Right atrium auricular region (tissue), 2 donors: ENCODE measurements at places on chromosomes 7 and 10. TPM values are rescaled to one million over a fixed set of nuclear protein-coding genes. Genes with fewer than 3 reads are reported as not detected.

DNA sequence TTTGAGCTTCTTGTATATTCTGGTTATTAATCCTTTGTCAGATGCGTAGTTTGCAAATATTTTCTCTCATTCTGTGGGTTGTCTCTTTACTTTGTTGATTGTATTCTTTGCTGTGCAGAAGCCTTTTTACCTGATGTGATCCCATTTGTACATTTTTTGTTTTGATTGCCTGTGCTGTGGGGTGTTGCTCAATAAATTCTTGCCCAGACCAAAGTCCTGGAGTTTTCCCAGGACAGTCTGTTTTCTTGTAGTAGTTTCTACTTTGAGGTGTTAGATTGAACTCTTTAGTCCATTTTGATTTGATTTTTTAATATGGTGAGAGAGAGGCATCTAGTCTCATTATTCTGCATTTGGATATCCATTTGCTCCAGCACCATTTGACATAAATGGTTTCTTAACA is 588.7 kb upstream of the MBL2 start:
- DNase-seq = no peak

GRCh38 chr7:110050785-110051184 is 1040.1 kb upstream of the LRRN3 start:
- DNase-seq = no peak

GRCh38 chr7:155621418-155621980 is 23.0 kb upstream of the RBM33 start:
- DNase-seq = no peak

GRCh38 chr7:47389171-47389922 is 192.6 kb downstream of the TNS3 start:
- no peak for DNase-seq

GRCh38 chr7:81079746-81080145 is 160.9 kb upstream of the SEMA3C start:
- DNase-seq = no peak

DNA sequence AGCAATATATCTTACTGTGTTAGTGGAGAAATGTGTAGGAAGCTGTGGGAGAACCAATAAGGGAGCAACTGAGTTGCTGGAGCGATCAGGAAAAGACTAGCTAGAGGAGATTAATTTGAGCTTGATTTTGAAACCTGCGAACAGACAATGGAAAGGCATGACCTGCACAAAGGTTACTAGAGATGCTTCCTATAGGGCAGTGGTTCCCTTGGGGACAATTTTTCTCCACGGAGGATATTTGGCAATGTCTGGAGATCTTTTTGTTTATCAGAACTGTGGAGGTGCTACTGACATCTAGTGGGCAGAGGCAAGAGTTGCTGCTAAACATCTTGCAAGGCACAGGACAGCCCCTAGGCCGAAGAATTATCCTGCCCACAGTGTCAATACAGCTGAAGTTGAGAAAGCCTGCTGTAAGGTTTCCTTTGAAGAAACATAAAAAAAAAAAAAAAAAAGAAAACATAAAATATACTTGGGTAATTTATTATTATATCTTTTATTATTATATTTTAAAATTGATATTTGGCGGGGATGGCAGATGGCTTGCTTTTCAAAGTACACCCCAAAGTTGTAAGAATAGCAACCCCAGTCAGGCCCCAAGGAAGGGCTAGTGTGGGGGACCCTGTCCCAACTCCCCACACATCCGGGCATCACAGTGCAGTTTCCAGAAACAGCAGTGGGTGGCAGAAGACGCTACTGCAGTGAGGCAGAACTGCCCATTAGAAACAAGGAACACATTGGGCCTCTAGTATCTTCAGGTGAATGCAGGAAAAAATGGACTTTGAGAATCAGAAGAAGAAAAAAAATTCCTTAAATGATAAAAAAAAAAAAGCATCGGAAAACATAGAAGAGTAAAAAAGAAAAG is 481.6 kb downstream of the SH2D4B start:
- no peak for DNase-seq

GRCh38 chr7:134211817-134212216 is 84.7 kb downstream of the LRGUK start:
- no peak for DNase-seq

GRCh38 chr7:22694597-22695207 is 32.3 kb upstream of the IL6 start:
- DNase-seq = no peak

GRCh38 chr7:30323006-30323355 is 38.6 kb downstream of the ZNRF2 start:
- no peak for DNase-seq

GRCh38 chr10:78600740-78601139 is 468.0 kb upstream of the ZMIZ1 start:
- no peak for DNase-seq

DNA sequence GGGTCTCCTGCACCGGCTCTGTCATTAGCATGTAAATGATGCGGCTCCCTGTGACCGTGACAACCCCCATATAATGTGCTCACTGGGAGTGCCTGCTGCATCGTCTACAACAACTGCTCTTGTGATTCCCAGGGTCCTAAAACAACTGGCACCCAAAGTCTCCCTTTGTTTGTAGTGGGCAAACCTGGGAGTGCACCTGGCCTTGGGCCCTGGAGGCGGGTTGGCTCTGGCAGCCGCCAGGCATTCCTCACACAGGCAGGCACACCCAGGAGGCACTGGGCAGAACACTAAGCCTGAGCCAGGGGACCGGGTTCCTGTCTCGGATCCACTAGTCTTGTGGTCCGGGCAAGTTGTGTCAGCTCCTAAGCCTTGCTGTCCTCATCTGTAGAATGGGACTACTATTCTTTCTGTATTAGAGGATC is 115.5 kb upstream of the GPR26 start:
- no peak for DNase-seq

GRCh38 chr10:117090834-117091233 is 47.2 kb downstream of the VAX1 start:
- DNase-seq = no peak

DNA sequence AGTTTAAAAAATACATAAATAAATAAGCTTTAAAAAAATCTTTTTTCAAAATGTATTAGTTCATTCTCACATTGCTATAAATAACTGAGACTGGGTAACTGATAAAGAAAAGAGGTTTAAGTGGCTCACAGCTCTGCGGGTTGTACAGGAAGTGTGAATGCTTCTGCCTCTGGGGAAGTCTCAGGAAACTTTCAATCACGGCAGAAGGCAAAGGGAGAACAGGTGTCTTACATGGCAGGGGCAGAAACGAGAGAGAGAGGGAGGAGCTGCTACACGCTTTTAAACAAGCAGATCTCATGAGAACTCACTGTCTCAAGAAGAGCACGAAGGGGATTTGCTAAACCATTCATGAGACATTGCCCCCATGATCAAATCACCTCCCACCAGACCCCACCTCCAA is 114.6 kb downstream of the DNAJC1 start:
- no peak for DNase-seq

DNA sequence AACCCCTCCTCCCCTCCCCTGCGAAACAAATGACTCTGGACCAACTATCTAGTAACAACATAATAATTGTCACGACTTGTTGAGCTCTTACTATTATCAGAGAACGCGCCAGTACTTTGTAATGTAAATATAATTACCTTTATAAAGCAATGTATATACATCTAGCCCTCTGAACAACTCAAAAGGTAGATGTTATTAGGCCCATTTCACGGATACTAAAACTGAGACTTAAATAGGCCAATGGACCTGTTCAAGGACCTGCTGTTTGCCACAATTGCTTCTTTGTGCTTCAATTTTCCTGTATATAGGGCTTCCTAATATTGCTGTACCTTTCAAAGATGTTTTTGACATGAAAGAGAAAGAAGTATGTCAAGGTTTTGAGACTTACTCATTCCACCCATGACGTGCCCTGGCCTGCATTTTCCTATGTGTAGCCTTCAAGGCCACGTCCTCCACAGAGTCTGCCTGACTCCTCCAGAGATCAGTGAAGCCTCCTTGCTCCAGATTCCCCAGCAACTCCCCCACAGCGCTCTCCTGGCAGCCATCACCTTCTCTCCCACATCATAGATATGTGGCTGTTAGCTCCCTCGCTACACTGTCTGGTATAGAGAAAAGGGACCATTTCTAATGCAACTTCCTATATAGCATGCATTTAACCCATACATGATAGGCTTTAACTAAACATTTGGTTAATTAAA is 156.6 kb downstream of the SKIDA1 start:
- DNase-seq = no peak

GRCh38 chr10:78556705-78557432 is 511.9 kb upstream of the ZMIZ1 start:
- DNase-seq = no peak

DNA sequence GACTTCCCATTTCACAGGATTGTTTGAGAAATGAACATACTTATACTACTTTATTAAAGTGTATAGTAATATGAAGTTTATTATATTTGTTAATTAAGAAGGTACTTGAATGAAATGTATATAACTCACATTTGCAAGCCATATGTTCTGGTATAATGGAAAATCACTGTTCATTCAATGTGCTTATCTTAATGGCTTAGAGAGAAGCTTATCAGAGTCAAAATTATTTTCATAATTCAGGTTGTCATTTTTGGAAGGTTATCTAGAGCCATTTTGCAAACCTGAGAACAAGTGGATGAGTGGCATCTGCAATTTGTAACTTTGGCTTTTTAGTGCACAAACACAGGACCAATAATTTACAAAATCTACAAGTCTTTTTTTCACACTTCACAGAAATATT is 621.0 kb downstream of the ARL4A start:
- no peak for DNase-seq

- DNase-seq = no peak
These were observed 82.9 kb downstream of the CFTR start for GRCh38 chr7:117562759-117563158.

DNA sequence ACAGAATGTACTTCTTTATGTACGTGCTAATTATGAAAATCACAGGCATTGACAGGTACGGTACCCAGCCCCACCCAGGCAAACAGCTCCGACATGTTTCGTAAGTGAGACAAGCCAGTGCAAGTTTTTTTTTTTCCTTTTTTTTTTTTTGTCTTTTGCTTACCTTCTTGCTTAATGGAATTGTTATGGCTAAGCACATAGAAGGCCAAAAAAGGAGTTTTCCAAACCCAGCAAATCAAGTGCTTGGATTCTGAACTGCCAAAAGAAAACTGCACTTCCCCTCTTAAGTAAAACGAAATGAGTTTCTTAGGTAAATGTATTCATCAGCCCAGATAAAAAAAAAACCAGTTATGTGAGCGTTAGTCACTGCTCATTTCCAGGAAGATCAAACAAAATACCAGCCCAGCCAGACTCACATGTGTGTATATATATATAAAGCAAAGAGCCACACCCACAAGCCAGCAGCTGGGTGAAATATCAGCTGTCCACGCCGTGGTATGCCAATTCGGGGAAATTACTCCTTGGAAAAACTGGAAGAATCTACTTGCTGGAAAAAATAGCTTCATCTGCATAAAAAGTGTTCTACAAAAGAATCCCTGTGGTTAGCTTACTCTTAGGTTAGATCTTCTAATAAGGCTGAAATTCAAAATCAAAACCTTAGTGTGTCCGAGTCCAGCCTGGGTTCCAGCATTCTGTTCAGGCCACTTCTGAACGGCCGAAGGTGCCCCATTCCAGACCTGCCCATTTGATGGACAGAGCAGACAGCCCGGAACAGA is 8.0 kb downstream of the KLF6 start:
- no peak for DNase-seq

- DNase-seq = no peak
These were observed 4.0 kb downstream of the HECW1 start for GRCh38 chr7:43116451-43116850.

GRCh38 chr7:19783541-19783940 is 10.1 kb upstream of the TMEM196 start:
- no peak for DNase-seq

DNA sequence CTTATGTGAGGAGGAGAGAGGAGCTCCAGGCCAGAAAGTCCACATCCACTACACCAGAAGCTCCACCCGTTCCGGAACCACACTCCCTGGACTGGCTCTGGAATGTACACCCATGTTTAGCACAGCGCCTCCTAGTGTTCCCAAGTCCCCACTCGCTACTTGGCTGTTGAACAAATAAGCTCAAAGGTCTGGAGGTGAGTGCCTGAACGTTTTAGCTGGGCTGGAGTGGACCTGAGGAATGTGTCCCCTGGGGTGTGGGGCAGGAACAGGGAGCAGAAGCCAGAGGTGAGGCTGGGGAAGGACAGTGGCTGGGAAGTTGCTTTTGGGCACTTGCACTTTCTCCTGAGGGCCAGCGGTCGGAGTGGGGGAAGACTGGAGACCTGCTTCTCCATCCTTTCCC is 164.1 kb upstream of the CDCA7L start:
- DNase-seq = no peak

DNA sequence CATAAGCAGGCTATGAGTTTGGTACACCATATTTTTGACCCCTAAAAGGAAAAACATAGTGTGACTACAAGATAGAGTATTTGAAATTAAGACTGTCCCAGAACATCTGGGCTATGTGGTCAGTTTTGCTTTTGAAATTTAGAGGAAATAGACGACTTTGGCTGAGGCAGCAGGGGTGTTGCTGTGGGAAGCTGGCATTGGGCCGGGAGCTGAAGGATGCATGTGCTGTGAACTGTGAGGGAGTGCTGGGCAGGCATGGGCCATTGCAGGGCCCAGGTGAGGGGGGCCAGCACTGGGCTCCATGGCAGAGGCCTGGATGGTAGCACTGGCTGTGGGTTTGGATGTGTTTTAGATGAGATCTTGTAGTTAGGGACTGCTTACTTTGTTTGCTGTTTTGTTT is 168.3 kb downstream of the BMPER start:
- DNase-seq = no peak

- no peak for DNase-seq
These were observed 51.5 kb downstream of the NRCAM start for GRCh38 chr7:108404509-108405420.

DNA sequence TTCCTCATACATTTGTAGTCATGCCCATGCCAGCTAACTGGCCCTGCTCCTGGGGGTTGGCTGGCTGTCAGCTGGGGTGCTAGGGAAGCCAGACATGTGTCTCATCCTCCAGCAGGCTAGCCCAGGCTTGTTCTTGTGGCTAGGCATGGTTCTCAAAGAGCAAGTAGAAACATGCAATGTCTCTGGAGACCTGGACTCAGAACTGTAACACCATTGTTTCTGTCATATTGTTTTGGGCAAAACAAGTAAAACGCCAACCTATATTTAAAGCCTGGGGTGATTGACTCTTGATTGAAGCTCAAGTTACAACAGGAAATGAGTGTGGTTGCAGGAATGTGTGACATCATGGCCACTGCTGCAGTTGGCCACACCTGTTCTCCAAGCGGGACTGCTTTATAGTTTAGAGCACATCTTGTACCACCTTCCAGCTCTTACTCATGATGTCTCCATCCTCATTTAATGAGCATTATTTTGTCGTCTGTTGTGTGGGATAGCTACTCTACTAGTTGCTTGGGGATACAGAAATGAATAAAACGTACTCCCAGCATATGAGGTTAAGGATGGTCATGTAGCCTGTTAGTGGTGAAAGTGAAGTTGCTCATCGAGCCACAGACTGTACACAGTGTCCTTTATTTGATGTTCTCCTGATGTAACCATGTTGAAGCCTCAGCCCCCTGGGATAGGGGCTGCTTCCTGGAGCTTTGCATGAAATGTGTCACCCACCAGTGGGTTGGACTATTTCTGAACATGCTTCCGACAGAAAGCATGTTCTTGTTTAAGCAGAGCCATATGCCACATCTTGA is 168.4 kb downstream of the SORCS3 start:
- no peak for DNase-seq

TMEM270 gene
- not detected for total RNA-seq

CYP3A7 gene
- 0.82 TPM for total RNA-seq

ADRA2A gene
- total RNA-seq = 1.4 TPM

ACTR3C gene
- 4.1 TPM for total RNA-seq

PPP1R9A gene
- 23.3 TPM for total RNA-seq

TMEM176A gene
- 56.3 TPM for total RNA-seq

HOXA5 gene
- 0.24 TPM for total RNA-seq

SAMD9L gene
- total RNA-seq = 5.7 TPM

GRID1 gene
- 0.37 TPM for total RNA-seq

NODAL gene
- total RNA-seq = not detected

ADGRA1 gene
- total RNA-seq = 0.51 TPM
